ENCODE measurements at places on chromosomes 2 and 18.

- no peak for DNase-seq
Measured at GRCh38 chr2:34475156-34475555, 876.1 kb upstream of the FAM98A start.

DNA sequence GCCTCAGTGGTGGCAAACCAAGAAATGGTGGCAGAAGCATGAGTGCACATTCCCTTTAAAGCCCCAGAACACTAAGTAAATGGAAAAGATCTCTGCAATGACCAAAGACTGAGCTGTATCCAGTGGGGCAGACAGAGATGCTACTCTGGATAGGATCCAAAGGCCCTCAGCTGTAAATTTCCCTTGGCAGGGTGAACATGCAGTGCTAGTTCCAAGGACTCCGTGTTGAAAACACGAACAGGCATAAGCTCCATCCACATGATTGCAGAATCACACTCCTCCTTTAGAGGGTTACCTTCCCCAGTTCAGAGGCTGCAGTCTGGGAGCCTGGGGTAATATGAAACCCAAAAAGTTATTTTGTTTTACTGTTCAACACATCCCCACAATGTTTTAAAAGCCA, 98.6 kb upstream of the KLF7 start:
- DNase-seq: no peak

DNA sequence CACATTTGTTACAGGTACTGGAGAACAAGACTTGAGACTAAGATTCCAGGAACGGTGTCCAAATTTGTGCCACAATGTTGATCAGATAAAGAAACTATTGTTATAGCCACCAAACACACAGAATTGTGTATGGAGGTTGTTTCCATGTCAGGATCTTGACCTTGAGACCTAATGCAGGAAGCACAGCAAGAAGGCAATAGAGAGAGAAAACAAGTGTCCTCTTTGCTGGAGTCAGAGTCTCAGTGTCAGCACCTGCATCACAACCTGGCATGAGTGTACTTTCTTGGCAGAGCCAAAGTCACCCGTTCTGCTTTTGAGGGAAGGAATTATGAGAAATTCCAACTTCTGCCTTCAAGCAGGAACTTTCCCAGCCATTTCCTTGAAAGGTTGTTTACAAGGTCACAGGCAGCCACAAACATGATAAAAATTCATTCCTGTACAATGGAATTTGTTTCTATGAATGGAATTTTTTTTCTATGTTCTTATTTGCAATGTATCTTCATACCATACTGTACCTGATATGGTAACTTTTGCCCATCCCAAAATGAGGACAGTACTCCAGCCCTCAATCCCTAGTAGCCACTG, 118.4 kb downstream of the PKP4 start:
- DNase-seq: no peak

DNA sequence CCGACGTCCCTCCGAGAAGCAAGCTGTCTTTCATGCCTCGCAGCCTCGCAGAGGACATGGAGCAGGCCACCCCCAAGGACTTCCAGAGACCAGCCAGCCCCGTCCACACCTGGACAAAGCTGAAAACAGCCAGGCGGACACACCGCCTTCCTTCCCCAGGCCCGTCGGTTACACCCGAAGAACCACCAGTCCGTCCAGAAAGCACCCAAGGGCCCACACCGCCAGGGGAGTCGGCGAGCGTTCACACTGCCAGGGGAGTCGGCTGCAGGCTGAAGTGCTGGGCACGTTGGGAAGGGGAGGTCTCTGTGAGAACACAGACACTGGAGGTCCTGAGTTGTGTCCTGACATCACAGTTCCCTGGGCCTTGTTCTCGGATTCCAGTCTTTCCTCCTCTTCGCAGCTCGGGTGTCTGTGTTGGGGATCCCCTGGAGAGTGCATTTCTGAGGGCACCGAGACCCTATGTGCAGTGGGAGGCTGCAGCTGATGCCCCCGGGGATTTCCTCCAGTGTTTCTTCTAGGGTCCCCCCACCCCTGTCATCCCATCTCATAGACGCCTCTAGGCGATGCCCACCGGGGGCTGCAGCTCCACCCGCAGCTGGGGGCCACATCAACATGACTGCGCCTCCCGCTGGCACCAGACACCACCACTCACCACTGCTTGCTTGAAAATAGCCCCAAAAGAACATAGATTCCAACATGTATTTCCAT, 344.4 kb upstream of the SALL3 start:
- DNase-seq: no peak

DNA sequence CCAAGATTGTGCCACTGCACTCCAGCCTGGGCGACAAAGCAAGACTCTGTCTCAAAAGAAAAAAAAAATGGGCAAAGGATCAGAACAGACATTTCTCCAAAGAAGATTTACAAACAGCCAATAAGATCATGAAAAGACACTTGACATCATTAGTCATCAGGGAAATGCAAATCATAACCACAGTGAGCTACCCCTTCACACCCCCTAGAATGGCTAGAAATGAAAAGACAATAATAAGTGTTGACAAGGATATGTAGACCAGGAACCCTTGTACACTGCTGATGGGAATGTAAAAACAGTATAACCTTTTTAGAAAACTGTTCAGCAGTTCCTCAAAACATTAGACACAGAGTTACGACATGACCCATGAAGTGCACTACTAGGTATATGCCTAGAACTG, 18.4 kb upstream of the MTERF4 start:
- DNase-seq: no peak

- no peak for DNase-seq
Measured at GRCh38 chr2:136377423-136378382, 259.8 kb upstream of the CXCR4 start.

DNA sequence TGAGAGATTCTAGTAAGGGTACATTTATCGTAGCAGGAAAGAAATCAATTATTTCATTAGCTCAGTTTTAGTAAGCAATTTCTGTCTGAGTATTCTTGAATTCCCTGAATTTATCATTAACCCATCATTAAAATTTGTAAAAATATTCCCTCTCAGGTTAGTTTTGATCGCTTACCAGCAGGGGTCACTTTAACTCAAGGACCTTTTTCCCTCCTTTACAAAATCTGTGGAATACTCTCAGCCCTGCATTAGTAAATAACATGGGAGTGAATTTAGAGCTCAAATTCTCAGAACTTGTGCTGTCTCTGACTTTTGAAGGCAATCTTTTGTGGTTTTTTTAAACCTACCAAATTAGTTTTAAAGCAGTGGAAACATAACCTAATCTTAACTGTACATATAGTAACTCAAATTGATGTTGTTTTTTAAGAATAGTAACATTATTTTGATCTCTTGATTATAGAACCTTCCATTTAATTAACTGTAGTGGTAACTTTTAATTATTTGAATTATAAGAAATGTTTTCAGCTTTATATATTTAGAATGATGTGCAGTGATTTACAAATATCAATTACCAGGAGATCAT, 97.2 kb downstream of the AGPS start:
- DNase-seq: peak; percentile 18

- no peak for DNase-seq
Measured at GRCh38 chr2:62794791-62795190, 89.3 kb downstream of the EHBP1 start.

DNA sequence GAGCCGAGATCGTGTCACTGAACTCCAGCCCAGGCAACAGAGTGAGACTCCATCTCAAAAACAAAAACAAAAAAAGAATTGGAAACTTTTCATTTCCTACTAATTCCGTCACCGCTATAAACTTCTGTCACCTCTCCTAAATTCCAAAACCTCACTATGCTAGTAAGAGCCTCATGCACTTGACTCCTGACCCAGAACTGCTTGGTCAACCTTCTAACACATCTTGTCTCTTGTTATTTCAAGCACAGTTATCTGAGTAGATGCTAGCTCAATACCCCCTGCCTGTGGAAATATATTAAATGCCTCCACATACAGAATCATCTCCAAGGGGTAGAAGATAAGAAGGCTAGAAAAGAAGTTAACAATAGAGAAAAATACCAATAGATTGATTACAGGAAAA, 703.3 kb downstream of the NRXN1 start:
- no peak for DNase-seq

- no peak for DNase-seq
Measured at GRCh38 chr2:234078129-234078528, 27.6 kb downstream of the SPP2 start.

- no peak for DNase-seq
Measured at GRCh38 chr2:4791488-4791887, 900.7 kb upstream of the SOX11 start.

GRCh38 chr18:45069546-45069945, 388.9 kb downstream of the SETBP1 start:
- DNase-seq: no peak

DNA sequence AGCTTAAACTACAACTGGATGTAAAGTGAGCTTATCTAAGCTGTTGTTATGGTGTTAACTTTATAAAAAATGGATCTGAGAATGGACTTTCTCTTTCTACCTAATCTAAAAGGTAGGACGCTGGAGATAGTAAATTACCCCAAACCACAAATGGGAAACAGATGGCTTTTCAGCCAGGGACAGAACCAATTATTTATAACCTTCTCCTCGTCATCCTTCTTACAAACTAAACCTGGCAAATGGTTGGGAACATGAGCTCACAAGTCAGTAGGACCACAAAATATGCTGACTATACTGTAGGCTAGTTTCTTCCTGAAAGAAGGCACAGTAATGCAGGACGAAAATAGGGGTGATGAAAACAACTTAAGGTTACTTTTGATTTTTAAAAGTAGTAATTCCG, 32.7 kb upstream of the ZDBF2 start:
- no peak for DNase-seq

DNA sequence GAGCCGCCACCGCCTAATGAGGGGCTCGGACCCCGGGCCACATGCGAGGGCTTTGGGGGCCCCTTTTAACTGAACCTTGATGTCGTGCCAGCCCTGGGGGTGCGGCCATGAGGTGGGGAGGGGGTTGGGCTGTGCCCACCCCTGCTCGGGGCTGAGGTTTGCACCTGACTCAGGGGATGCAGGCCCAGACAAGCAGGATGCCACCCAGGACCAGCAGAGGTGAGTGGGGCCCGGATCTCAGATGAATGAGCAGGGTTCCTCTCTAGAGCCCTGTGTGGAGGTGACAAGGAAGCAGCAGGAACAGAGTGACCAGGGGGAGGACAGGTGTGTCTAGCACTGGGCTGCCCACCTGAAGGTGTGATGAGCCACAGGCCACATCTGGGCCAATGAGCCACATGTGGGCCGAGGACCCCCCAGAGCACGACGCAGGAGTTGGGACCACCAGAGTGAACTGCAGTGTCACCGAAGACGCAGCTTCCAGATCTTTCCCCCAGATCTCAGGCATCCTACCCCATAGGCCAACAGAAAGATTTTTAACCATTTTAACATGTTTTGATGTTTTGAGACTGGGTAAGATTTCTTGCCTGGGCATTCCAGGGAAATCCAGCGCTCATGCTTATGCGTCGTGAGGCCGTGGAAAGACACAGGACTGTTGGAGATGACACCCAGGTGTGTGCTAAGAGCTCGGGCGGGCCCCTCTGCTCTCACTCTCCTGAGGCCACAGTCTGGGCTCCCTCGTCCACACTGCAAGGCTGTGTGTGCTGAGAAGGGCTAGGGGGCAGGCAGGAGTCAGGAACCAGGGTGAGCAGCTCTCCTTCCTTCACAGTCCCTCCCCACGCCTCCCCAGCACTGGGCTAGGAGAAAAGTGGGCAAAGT, 73.6 kb downstream of the DDX1 start:
- DNase-seq: no peak

- DNase-seq: no peak
Measured at GRCh38 chr2:237904831-237905599, 45.6 kb downstream of the RAMP1 start.
